SJCRH30 (cell line): ENCODE measurements at places on chromosomes 3 and 15.

GRCh38 chr15:37586976-37587375 is 347.5 kb upstream of the TMCO5A start:
- peak; percentile 29 for DNase-seq

DNA sequence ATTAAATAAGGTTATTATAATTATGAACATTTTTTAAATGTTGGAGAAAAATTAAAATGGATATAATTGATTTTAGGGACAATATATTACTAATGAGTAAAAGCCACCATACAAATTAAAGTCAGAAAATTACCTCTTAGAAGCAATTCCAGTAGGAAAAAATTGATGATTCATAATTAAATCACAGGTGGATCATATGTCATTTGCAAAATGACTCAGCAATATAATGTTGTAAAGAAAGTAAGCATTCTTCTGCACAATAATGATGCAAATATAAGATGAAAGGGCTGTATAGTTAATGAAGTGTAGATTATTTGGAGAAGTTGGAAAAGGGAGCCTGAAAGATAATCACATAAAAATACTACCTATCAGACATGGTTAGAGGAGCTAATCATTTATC is 25.8 kb downstream of the ZPLD1 start:
- no peak for DNase-seq

DNA sequence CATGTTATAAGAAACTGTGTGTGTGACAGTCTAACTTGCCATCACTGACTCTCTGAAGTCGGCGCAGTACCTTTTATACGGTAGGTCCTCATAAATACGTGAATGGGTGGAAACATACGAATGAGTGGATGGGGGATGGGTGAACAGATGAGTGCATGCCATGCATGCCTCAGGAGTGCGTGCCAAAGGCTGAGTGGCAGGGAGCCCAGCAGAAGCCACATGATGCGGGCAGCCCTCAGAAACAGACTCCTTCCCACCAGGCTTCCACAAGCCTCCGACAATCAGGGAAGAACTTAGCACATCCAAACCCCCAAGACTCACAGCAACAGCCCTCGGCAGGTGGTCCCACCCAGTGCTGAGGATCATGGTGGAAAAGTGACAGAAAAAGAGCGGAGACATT is 16.7 kb downstream of the HCN4 start:
- DNase-seq, result no peak

DNA sequence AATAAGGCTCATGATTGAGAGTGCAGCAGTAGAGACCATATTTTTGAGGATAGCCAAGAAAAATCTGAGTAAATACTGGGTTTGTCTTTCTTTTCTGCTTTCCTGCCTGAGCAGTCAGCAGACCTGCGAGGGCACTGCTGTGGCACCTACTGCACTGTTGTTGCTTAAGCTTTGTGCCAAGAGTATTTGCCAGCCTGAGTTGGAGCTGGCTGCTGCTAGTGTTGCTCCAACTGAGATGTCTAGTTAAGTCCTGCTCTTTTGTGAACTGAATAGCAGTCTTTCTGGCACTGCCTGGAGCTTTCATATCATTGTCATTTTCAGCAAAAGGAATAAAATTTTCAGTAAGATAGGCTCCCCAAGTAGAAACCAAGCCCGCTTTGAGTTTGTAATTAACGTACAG is 214.5 kb upstream of the P2RY1 start:
- DNase-seq, result no peak

DNA sequence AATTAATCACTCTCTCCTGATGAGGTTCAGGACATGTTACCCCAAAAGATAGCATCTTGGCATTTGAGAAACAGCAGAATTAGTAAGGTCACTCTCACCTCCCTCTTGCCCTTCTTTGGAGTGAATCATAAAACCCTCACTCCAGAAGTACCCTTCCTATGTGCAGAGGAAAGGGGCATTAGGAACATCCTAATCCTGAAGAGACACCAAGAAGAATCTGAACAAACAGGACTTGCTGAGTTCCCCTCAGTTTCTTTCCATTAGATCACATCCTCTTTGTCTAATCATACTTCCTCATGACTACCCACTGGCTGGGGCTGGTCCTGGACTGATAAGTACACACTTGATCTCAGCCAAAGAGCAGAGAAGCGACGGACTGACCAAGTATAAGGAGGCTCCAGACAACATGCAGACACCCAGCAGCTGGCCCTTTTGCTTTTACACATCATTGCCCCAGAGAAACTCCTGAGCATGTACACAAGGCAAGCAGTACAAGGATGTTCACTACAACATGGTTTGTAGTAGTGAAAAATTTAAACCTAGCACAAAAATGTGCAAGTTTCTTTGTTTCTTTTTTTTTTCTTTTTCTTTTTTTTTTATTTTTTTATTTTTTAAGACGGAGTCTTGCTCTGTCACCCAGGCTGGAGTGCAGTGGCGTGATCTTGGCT is 15.0 kb upstream of the TM6SF1 start:
- DNase-seq, result no peak

- no peak for DNase-seq
These were observed 59.7 kb downstream of the LSM3 start for GRCh38 chr3:14238356-14238755.

DNA sequence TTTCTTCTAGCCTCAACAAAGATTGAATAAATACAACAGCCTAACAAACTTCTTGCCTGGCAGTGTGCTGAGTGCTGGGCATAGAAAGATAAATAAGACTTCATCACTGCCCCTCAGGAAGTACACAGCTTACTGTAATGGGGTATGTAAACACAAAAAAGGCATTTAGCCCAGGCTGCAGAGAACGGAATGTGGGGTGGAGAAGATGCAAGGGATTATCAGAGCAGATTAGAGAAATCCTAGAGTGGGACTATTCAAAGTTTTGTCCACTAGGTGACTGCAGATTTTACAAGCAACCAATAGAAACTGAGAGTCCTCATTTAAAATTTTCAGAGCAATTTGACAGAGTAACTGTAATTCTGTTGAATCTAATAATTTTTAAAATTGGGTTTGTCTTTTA is 35.4 kb upstream of the TSC22D2 start:
- DNase-seq, result peak; percentile 62

DNA sequence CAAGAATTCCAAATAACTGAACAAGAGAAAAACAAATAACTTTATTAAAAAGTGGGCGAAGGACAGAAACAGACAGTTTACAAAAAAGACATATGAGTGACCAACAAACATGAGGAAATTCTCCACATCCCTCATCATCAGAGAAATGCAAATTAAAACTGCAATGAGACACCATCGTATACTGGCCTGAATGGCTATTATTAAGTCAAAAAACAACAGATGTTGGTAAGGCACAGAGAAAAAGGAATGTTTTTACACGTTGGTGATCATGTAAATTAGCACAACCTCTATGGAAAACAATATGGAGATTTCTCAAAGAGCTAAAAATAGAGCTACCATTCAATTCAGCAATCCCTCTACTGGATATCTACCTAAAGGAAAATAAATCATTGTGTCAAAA is 1260.4 kb upstream of the ALCAM start:
- no peak for DNase-seq

GRCh38 chr3:173846584-173846983 is 449.0 kb downstream of the NLGN1 start:
- no peak for DNase-seq

- no peak for DNase-seq
These were observed 243.2 kb downstream of the ROBO2 start for GRCh38 chr3:77283108-77283507.

GRCh38 chr3:73072634-73073033 is 11.2 kb downstream of the EBLN2 start:
- DNase-seq, result no peak

GRCh38 chr15:57528940-57529565 is 62.7 kb upstream of the MYZAP start:
- DNase-seq, result no peak

GRCh38 chr3:197550489-197550888 is 5.3 kb downstream of the BDH1 start:
- no peak for DNase-seq

GRCh38 chr3:20060974-20061685 is 20.9 kb downstream of the KAT2B start:
- no peak for DNase-seq

DNA sequence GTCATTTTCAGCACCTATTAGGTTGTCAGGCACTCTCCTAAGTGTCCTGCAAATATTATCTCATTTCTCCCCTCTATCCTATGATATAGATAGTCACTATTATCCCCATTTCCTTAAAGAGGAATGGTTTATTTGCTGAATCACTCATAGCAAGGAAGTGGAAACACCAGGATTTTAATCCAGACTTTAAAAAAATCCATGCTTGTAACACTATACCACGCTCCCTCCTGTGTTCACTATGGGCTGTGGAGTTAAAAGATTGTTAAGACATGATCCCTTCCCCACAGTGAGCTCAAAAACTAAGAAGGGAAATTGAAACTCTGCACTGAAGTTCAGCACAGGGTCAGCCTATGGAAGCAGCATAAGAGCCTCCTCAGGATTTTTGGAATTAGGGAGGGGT is 60.2 kb downstream of the TMEM39A start:
- no peak for DNase-seq
